ENCODE measurements at places on chromosomes 16 and 17. TPM values are rescaled to one million over a fixed set of nuclear protein-coding genes. Genes with fewer than 3 reads are reported as not detected.

Gene EME2
- 14.0 TPM for total RNA-seq

Gene NKD1
- total RNA-seq, result not detected

Gene PKMYT1
- 120 TPM for total RNA-seq

Gene ZNF423
- 0.22 TPM for total RNA-seq

Gene SDR42E2
- 0.12 TPM for total RNA-seq

Gene KRT14
- not detected for total RNA-seq

Gene KIF2B
- total RNA-seq, result not detected

Gene USP31
- total RNA-seq, result 11.8 TPM

Gene ORMDL3
- 23.3 TPM for total RNA-seq

Gene SLC25A10
- 60.1 TPM for total RNA-seq

Gene ATP2A3
- total RNA-seq, result 2.4 TPM

Gene GRAP
- 0.29 TPM for total RNA-seq

Gene FSCN2
- total RNA-seq, result 0.51 TPM

Gene CLEC3A
- not detected for total RNA-seq

Gene NAGS
- total RNA-seq, result 14.1 TPM

Measured in epithelial cell of proximal tubule (primary cell).